Liver (tissue), 10 donors: ENCODE measurements at places on chromosomes 5 and 9. TPM values are rescaled to one million over a fixed set of nuclear protein-coding genes. Genes with fewer than 3 reads are reported as not detected.

COL23A1 gene
- 1.4 TPM for total RNA-seq

DEPDC1B gene
- 26.3 TPM for total RNA-seq

PCDHGA3 gene
- total RNA-seq = 0.09 TPM

PIP5K1B gene
- 0.33 TPM for total RNA-seq

PDGFRB gene
- total RNA-seq = 10.6 TPM

WDR31 gene
- 1.1 TPM for total RNA-seq

TMEM171 gene
- total RNA-seq = not detected

FOXI1 gene
- not detected for total RNA-seq

PCDHGA6 gene
- 0.67 TPM for total RNA-seq

MYO10 gene
- 4.8 TPM for total RNA-seq

CCL28 gene
- 0.37 TPM for total RNA-seq

TAF11L5 gene
- not detected for total RNA-seq

CDX1 gene
- total RNA-seq = not detected

GFI1B gene
- total RNA-seq = not detected

MYOZ3 gene
- total RNA-seq = 0.09 TPM

MARVELD2 gene
- total RNA-seq = 20.2 TPM

LCN15 gene
- total RNA-seq = not detected

BARHL1 gene
- not detected for total RNA-seq

PCDHGA2 gene
- total RNA-seq = 0.42 TPM

FAM81B gene
- not detected for total RNA-seq

TXN gene
- 65.4 TPM for total RNA-seq

CRAT gene
- total RNA-seq = 121 TPM

C9orf50 gene
- total RNA-seq = not detected

SLC36A1 gene
- total RNA-seq = 18.8 TPM

TNIP1 gene
- 50.9 TPM for total RNA-seq

ANXA2R gene
- total RNA-seq = 2.0 TPM

HTR1A gene
- not detected for total RNA-seq

GRM6 gene
- not detected for total RNA-seq

KLF4 gene
- total RNA-seq = 7.4 TPM

ARID3C gene
- total RNA-seq = 2.2 TPM
